ENCODE measurements at places on chromosomes 2 and 18.

DNA sequence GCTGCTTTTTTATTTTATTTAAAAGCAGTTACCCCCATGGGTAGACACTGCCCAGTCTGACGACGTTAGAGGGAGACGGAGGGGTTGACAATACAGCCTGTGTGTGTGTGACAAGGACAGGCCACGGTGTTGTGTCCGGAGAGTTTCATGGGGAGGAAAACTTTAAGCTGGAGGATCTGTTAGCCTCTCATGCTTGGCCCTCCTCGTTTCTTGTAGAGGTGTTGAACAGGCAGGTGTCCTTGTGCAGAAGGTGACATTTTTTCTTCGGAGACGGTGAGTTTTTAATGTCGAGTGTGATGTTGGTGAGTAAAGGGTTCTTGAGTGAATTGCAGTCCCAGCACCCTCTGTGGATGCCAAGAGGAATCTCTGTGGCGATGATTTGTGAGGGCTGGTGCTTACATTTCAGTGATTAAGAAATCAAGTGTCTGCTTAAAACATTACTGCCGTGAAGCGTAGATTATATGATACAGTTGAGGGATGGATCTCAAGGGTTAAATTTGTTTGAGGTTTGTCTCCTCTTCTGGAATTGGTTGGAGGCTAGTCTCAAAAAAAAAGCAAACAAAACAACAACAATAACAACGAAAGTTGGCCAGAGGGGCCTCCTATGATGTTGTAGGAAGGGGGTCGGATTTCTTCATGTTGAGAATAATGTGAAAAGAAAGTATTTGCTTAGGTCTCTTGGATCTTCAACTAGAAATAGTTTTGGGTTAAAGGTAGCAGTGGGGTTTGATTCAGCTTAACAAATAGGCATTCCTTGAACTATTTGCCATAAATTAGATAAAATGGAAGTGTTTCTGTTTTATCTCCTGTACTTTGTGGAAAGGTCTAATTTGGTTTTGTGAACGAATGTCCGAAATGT lies 1.6 kb downstream of the NCOA1 start:
- DNase-seq, result no peak

DNA sequence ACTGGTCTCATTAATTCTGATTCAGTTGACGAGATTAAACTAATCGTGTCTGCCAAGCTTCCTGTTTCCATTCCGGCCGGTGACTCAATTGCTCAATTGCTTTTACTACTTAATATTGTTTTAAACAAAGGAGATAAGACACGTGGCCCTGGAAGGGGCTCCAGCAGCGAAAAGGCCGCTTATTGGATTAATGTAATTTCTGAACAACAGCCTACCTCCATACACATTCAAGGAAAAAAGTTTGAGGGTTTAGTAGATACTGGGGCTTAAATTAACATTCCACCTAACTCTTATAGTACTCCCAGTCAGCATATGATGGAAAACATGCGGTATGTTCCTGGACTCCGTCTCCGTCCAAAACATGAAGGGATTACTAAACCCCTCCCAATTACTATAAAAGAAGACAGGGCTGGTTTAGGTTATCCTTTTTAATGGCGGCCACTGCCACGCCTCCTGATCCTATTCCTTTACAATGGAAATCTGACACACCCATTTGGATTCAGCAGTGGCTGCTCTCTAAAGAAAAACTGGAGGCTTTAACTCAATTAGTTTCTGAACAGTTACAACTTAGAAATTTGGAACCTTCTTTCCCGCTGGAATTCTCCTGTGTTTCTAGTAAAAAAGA lies 27.1 kb downstream of the VPS54 start:
- DNase-seq, result peak; percentile 22

DNA sequence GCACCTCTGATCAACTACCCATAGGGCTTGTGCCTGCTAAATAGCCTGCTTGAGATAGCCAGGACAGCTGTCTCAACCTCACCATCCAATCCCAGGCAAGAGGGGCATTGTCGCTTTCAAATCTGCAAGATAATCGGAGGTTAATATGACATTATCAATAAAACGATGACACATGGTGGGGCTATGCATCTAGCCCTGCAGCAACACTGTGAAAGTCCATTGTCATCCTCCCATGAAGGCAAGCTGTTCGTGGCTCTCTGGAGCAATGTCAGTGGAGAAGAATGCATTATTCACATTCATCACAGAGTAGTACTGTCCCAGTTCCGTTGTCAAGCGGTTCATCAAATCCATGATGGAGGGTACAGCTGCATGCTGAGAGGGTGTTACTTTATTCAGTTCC lies 18.9 kb upstream of the KLHL23 start:
- DNase-seq, result no peak

- no peak for DNase-seq
These were observed 11.2 kb upstream of the SULT1C3 start for GRCh38 chr2:108228537-108228936.

GRCh38 chr2:202910698-202911097 lies 775 bp downstream of the WDR12 start:
- DNase-seq, result no peak

- no peak for DNase-seq
These were observed 55.4 kb downstream of the AGFG1 start for GRCh38 chr2:227527351-227527750.

DNA sequence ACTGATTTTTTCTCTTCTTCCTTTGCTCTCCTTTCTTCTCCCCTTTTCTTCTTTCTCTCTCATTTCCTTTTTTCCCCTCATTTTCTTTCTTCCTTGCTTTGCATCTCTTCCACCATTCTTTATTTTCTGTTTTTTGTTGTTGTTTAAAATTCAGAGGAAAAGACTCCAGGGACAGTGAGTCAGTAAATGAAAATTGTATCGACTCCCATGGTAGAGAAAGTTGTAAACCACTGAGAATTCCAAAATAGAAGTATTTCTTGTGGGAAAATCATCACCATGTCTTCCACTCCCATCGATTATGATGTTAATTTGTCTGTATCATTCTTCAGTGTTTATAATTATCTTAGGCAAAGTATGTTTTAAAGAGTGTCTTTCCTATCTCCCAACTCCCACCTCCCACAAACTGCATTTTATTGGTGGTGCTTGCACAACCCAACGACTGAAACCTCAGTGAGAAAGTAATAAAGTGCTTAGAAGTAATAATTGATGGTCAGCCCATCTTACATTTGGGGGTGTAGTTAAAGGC lies 134.3 kb downstream of the IRS1 start:
- no peak for DNase-seq

- DNase-seq, result no peak
These were observed 183.6 kb upstream of the DLGAP1 start for GRCh38 chr18:4638680-4639079.

- DNase-seq, result no peak
These were observed 27.6 kb upstream of the GMCL1 start for GRCh38 chr2:69801745-69802290.

DNA sequence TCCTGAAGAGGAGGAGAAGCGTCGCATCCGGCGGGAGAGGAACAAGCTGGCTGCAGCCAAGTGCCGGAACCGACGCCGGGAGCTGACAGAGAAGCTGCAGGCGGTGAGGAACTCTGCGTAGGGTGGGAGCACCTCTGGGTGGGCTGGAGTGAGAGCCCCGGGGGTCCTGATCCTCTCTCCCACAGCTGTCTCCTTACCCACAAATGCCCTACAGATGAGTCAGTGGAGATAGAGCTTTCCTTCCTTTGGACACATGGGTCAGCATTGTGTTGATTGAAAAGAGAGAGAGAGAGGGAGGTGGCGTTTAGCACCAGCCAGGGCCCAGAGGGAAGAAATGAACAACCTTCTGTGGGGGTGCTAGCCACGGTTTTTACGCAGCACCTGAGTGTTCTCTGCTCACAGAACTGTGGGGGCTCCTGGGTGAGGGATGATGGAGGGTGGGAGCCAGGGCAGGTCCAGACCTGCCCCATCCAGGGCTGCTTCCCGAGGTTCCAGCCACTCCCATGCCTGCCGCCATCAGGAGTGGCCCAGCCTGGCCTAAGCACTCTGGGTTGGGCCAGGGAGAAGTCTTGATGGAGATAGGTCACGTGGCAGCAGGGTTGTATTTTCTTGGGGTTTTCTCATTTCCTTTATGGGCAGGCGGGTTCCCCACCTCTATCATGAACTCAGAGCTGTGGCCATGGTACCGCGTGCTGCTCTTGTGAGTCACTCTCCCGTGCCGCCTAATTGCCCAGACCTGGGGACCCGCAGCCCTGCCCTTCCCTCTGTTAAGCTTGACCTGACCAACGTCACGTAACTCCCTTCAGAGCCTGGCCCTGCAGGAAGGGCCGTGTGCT lies 16.3 kb downstream of the FOSL2 start:
- peak; percentile 86 for DNase-seq

DNA sequence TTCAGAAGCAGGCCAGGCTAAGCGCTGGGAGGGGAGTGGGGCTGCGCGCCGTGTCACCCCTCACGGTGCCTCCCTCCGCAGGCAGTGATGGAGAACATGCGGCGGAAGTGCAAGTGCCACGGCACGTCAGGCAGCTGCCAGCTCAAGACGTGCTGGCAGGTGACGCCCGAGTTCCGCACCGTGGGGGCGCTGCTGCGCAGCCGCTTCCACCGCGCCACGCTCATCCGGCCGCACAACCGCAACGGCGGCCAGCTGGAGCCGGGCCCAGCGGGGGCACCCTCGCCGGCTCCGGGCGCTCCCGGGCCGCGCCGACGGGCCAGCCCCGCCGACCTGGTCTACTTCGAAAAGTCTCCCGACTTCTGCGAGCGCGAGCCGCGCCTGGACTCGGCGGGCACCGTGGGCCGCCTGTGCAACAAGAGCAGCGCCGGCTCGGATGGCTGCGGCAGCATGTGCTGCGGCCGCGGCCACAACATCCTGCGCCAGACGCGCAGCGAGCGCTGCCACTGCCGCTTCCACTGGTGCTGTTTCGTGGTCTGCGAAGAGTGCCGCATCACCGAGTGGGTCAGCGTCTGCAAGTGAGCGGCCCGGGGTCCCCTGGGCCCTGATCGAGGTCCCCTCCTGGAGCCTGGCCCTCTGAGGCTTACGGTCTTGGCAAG lies 12.2 kb downstream of the WNT10A start:
- DNase-seq, result peak; percentile 74

DNA sequence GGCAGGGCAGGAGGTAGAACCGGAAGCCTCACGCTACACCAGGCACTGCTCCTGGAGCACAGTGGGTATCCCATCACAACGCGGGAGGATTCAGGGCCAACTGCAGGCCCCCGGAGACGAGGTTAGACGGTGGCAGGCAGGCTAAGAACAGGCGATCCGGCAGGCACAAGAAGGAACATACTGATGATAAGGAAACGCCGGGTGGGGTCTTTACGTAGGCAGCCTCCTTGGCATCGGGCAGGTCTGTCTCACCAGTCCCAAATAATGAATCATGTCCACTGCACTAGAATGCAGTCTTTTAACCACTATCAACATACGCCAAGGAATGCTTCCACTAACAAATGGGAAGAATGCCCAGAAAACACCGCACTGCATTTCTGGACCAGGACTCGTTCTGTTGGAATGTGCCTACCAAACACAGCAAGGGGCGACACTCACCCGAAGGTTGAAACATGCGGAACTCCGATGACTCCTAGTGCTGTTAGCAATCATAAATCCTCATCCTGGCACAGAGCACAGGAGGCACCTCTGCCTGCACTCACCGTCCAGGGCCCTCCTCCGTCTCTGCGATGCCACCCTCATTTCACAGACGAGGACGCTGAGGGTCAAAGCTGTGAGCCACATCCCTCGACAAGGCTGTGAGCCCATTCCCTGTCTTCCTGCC lies 35.2 kb downstream of the ZNF516 start:
- peak; percentile 99 for DNase-seq

GRCh38 chr2:121038891-121039616 lies 245.9 kb downstream of the TFCP2L1 start:
- DNase-seq, result peak; percentile 55

DNA sequence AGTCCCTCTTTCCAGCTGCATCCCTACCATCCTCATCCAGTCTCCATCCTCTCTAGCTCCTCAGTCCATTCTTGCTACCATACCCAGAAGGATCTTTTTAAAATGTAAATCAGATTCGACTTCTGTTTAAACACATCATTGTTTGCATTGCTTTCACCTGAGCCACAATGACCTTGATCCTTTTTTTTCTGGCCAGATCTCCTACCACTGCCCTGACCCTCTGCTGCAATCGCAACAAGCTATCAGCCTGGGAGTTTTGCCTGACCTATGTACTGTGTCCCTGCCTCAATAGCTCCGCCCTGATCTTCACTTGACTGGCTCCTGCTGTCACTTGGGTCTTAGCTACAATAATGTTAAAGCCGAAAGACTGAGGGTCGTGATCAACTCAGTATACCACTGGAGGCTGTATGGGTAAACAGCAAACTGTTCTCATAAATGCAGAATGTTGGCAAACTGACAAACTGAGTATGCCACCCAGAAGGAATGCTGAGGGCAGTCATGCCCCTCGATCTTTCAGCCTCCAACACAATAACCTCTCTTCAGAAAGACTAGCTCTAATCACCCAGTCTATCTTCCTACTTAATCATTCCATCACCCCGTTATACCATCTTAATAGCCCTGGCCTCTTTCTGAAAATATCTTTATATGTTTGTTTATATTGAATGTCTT lies 2.6 kb upstream of the RBM43 start:
- DNase-seq, result peak; percentile 45

DNA sequence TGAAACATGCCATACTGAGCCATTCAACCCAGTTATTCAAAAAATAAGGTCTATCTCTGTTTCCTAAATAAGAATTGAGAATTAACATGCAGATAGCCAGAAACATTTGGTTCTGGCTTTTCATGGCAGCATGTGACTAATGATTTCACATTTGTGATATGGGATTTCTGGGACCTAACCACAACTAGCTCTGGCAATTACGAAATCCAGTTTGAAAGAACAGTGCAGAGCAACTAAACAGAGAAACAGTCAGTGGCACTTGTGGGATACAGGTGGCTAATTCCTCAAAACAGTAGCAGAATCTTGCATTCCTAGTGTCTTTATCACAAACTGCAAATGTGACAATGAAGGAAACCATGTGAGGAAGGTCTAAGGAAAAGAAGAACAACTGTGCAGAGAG lies 637.8 kb upstream of the CHAC2 start:
- DNase-seq, result peak; percentile 87

- no peak for DNase-seq
These were observed 75.4 kb downstream of the EPC2 start for GRCh38 chr2:148719941-148720436.

DNA sequence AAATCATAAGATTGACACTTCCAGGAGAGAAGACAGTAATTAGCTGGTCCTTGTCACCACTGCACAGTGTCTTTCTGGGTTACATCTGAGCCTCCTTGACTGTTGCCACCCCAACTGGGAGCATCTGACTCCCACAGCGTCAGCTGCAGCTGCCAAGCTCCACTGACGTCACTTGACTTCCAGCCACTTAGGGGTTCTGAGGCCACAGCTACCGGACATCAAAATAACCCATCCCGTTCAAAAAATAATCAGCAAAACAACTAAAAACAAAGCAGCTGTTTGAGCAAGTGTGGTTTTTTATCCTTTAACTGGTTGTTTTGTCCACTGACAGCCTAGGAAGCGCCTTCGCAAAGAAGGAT lies 206.5 kb upstream of the AGAP1 start:
- no peak for DNase-seq

GRCh38 chr2:186031229-186031628 lies 292.6 kb downstream of the FSIP2 start:
- DNase-seq, result no peak

Measured in astrocyte of the hippocampus (primary cell).